Vagina (tissue), 2 donors: ENCODE measurements at places on chromosomes 3 and 15.

DNA sequence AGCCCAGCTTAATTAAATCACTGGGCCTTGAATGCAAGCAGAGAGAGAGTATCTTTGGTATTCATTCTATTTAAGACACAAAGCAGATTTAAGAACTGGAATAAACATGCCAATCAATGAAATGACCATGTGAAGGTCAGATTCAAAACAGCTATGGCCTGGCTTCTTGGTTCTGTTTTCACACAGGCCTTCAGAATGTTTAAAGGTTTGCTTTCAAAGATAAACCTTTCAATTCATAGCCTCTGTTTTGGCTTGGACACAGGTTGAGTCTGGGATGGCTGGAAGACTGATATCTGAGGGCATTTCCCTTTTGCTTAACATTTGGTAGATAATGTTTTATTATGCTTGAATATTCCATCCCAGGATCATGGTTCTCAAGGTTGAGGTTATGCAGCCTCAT lies 244.4 kb upstream of the KBTBD8 start:
- no peak for DNase-seq
- no peak overlapping the region for H3K4me3 ChIP-seq
- H3K27me3 ChIP-seq, result no peaks in the 10 kb centered on the region
- H3K27ac ChIP-seq, result no peak overlapping the region
- no peaks in the 10 kb centered on the region for H3K36me3 ChIP-seq

DNA sequence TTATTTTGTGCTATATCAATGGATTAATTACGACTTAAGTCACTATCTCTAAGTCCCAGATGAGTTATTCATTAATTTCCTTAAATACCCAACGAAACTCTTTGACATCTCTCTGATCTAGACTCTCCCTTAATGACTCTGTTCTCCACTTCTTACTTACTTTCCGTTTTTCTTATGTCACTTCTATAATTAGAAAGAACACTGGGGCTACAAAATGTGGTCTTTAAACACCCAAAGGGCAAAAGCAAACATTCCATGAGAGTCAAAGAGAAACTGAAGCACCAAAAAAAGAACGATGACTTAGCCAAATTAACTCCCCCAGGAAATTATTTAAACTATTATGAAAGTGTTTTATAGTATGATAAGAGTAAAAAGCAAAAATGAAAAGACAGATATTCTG lies 166.4 kb upstream of the UBE2E2 start:
- H3K36me3 ChIP-seq, result no peaks in the 10 kb centered on the region
- no peaks in the 10 kb centered on the region for H3K4me1 ChIP-seq
- DNase-seq, result no peak

GRCh38 chr15:90053685-90054466 lies 48.4 kb downstream of the IDH2 start:
- H3K36me3 ChIP-seq, result no peaks in the 10 kb centered on the region
- H3K27ac ChIP-seq, result no peak overlapping the region
- no peaks in the 10 kb centered on the region for H3K27me3 ChIP-seq
- H3K4me3 ChIP-seq, result no peak overlapping the region
- no peaks in the 10 kb centered on the region for H3K4me1 ChIP-seq

DNA sequence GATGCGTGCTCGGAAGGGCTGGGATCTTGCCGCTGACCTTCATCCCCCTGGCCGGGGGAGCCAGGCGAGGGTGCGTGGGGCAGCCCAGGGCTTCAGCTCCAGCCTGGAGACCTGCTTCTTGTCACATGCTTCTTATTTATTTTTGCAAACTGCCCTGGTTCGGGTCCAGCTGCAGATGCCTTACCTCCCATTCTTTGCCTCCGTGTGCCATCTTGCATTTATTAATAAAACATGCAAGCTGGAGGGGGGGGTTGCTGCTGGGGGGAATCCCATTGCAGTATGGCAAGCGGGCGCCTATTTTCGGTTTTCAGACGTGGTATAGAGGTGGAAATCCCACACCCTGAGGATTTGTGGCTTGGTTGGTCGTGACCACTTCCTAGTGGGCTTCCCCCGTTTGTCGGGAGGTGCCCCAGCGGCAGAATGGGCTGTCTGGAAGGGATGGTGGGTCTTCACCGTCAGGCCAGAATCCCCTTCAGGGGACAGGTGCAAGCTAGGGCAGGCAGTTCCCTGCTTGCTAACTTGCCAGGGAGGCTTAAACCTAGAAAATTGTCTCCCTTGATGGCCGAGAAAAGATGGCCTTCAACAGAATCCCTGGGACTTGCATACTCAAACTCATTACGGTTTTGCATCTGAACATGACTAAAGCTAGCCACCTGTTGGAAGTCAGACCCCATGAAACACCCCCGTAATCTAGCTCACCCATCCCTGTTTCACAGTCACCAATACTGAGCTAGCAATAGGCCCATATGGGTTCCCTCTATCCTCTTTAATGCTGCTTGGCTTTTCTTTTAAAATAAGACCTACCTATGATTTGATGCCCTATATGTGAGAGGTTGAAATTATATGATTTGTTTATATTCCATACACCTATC lies 569 bp downstream of the TMEM266 start:
- no peak overlapping the region for H3K27ac ChIP-seq
- peaks cover 17% of the 10 kb centered on the region for H3K4me1 ChIP-seq

DNA sequence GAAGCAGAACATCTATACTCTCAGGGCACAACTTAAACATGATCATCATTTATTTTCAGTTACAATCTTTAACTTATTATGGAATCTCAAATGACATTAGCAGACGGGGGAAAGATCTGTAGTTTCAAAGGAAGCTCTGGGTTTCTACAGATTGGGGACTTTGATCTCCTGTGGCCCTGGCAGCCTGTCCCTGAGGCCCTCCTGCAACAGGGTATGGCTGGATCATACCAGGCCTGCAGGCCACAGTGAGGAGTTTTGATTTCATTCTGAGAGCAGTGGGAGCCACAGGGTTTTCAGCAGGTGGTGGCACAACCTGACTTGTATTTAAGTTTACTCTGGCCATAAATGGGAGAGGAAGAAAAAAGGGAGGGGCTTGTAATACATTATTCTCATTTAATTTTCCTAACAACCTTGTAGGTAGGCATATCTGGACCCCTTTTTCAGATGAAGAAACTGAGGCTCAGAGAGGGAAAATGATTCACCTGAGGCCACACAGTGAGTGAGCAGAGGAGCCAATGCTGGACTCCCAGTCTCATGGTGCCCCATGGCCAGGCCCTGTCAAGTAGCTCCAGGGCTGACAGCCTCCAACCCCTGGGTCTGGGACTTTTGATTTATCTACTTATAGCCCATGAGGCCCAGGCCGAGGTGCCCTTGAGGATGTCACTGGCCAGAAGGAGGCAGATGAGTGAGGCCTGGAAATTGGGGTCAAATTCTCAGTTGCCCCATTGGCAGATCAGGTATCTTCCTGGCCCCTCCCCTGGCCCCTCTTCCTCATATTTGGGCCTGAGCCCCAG lies 71.0 kb downstream of the ATP2B2 start:
- no peak for DNase-seq
- no peaks in the 10 kb centered on the region for H3K4me1 ChIP-seq
- H3K36me3 ChIP-seq, result no peaks in the 10 kb centered on the region
- no peak overlapping the region for H3K4me3 ChIP-seq
- H3K27ac ChIP-seq, result no peak overlapping the region

- H3K4me3 ChIP-seq, result no peak overlapping the region
- H3K27me3 ChIP-seq, result no peaks in the 10 kb centered on the region
- no peak for DNase-seq
- no peak overlapping the region for H3K27ac ChIP-seq
Observed at GRCh38 chr3:69997631-69998307, 1.8 kb upstream of the SAMMSON start.

DNA sequence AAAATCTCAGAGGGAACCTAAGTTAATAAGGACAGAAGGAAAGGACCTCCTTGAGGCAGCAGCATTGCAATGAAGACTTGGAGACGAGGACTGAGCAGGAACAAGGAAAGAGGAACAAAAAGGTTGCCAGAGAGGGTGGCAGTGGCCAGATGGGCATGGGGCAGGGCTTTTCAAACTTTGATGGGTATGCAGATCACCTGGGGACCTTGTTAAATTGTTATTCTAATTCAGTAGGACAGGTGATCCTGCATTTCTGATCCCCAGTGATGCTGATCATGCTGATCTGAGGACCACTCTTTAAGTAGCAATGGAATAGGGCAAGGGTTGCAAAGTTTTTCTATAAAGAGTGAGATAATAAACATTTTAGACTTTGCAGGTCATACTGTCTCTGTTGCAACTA lies 11.1 kb downstream of the COL6A6 start:
- no peaks in the 10 kb centered on the region for H3K4me1 ChIP-seq
- no peak overlapping the region for H3K4me3 ChIP-seq
- H3K36me3 ChIP-seq, result no peaks in the 10 kb centered on the region
- H3K27me3 ChIP-seq, result no peaks in the 10 kb centered on the region

- H3K4me3 ChIP-seq, result no peak overlapping the region
- no peaks in the 10 kb centered on the region for H3K36me3 ChIP-seq
- no peak for DNase-seq
- H3K4me1 ChIP-seq, result no peaks in the 10 kb centered on the region
- H3K27ac ChIP-seq, result no peak overlapping the region
- H3K27me3 ChIP-seq, result no peaks in the 10 kb centered on the region
Observed at GRCh38 chr3:140128631-140129030, 193.6 kb downstream of the CLSTN2 start.

- H3K27me3 ChIP-seq, result no peaks in the 10 kb centered on the region
- H3K4me3 ChIP-seq, result no peak overlapping the region
- H3K4me1 ChIP-seq, result no peaks in the 10 kb centered on the region
Observed at GRCh38 chr3:169179722-169180121, 483.8 kb downstream of the MECOM start.

DNA sequence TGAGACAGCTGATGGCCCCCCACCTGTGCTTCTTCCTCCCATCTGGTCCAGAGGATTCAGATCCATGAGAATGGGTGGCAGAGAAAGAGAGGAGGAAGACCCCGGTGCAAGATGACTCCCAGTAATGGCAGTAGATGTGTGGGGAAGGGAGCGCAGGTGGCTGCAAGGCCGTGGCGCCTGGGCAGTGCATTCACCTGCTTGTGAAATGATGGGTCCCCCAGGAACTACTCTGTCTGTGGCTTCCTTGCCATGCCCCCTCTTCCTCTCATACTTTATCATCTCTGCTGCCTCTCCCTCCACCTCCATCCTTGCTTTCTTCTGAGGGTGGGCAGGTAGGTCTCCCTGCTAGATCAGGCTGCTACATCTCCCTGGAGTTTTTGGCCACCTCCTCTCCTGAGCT lies 23.3 kb downstream of the ZNF710 start:
- peaks cover 21% of the 10 kb centered on the region for H3K4me1 ChIP-seq
- H3K27ac ChIP-seq, result no peak overlapping the region
- H3K36me3 ChIP-seq, result no peaks in the 10 kb centered on the region
- DNase-seq, result no peak
- no peaks in the 10 kb centered on the region for H3K27me3 ChIP-seq
- H3K4me3 ChIP-seq, result no peak overlapping the region

- H3K36me3 ChIP-seq, result no peaks in the 10 kb centered on the region
- H3K27me3 ChIP-seq, result no peaks in the 10 kb centered on the region
- H3K4me1 ChIP-seq, result peaks cover 21% of the 10 kb centered on the region
- no peak overlapping the region for H3K27ac ChIP-seq
- H3K4me3 ChIP-seq, result no peak overlapping the region
Observed at GRCh38 chr3:16236856-16237393, 27.8 kb downstream of the DPH3 start.

GRCh38 chr15:35756623-35757022 lies 210.7 kb upstream of the DPH6 start:
- no peak overlapping the region for H3K4me3 ChIP-seq
- no peaks in the 10 kb centered on the region for H3K36me3 ChIP-seq
- peaks cover 34% of the 10 kb centered on the region for H3K4me1 ChIP-seq
- no peak for DNase-seq
- H3K27ac ChIP-seq, result no peak overlapping the region

DNA sequence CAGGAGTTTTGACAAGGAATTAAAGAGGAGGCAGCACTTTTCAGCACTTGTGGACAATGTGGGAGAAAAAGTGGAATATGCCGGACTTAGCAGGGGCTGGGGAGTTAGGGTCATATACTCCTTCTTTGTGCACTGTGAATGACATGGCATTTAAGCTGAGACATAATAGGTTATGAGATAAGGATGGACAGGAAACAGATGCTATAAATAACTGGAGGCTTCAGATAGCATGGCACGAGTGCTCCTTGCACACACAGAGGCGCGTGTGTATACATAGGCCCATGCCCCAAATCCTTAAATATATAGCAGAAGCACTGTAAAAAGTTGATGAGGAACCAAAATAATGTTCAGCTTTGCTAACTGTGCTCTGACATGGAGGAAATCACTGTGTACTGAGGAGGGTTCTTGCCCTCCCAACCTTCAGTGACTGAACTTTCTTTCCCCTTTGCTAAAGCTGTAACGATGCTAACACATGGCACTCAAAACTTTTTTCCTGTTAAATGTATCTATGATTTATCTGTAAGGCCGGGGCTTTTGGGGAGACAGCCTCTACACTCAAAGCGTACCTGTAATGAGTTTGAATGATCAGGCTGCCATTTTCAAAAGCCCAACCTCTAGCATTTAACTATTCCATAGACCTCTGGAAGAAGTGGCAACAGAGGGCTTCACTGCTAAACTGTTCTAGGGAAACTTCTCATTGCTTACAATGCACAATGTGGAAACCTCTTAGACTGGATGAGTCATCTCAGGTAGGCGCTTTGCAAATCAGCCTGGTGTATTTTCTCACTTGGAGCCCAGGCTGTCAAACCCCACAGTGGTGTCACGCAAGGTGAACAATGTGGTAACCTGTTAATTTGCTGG lies 784.6 kb downstream of the NR2F2 start:
- H3K27me3 ChIP-seq, result no peaks in the 10 kb centered on the region
- H3K4me3 ChIP-seq, result no peak overlapping the region
- no peaks in the 10 kb centered on the region for H3K36me3 ChIP-seq
- no peak for DNase-seq

DNA sequence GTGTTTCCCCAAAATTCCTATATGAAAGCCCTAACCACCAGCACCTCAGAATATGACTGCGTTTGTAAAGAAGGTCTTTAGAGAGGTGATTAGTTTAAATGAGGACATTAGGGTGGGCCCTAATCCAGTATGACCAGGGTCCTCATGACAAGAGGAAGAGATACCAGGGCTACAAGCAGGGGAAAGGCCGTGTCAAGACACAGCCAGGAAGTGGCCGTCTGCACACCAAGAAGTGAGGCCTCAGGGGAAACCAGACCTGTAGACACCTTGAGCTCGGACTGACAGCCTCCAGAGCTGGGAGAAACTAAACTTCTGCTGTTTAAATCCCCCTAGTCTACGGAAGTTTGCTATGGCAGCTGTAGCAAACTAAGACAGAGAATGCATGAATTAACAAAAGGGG lies 14.2 kb downstream of the KIF7 start:
- H3K4me3 ChIP-seq, result no peak overlapping the region
- H3K4me1 ChIP-seq, result no peaks in the 10 kb centered on the region
- no peaks in the 10 kb centered on the region for H3K27me3 ChIP-seq
- no peak overlapping the region for H3K27ac ChIP-seq
- H3K36me3 ChIP-seq, result no peaks in the 10 kb centered on the region
- no peak for DNase-seq

DNA sequence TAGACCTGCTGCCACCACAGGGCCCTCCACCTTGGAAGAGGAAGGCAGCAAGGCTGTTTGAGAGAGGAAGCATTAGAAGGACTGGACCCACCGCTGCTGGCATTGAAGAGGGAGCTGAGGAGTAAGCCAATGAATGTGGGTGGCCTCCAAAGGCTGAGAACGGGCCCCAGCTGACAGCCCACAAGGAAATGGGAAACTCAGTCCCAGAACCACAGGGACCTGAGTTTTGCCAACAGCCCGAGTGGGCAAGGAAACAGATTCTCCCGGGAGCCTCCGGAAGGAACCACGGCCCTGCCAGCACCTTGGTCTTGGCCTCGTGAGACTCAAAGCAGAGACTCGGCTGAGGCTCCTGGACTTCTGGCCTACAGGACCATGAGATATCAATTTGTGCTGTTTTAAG lies 95.4 kb upstream of the SNRPA1 start:
- DNase-seq, result no peak
- no peaks in the 10 kb centered on the region for H3K4me1 ChIP-seq
- H3K36me3 ChIP-seq, result no peaks in the 10 kb centered on the region

- H3K4me3 ChIP-seq, result peak within 1 kb of the TSS; percentile 83
- no peaks in the 10 kb centered on the region for H3K36me3 ChIP-seq
- H3K4me1 ChIP-seq, result peaks cover 12% of the 10 kb centered on the region
Observed at GRCh38 chr15:52528564-52529340, at the start of gene MYO5A. Gene MYO5A, minus strand, starts transcription at chr15:52528880. Its CDS starts 74 bp downstream, at chr15:52528806.
